Iris pigment epithelial cell (primary cell): ENCODE measurements at places on chromosomes 12 and 14.

DNA sequence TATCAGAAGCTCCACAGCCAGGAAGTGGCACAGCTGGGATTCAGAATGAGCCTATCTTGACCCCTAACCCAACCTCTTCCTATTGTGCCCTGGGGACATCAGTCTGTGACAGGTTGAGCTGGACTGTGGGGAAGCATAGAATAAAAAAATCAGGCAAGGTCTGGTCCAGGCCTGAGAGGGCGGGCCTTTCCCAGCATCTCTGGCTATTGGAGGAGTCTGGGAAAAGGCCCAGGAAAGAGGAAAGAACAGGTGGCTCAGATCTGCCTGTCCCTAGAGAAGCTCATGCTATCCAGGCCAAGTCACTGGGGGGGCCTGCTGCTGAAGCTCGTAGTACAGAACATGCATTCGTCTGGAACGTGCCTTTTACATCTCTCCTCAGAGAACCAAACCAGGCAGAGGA, 100.5 kb downstream of the PPM1H start:
- no peak for DNase-seq

GRCh38 chr12:46546634-46547273, 174.2 kb upstream of the SLC38A2 start:
- DNase-seq = peak; percentile 81

DNA sequence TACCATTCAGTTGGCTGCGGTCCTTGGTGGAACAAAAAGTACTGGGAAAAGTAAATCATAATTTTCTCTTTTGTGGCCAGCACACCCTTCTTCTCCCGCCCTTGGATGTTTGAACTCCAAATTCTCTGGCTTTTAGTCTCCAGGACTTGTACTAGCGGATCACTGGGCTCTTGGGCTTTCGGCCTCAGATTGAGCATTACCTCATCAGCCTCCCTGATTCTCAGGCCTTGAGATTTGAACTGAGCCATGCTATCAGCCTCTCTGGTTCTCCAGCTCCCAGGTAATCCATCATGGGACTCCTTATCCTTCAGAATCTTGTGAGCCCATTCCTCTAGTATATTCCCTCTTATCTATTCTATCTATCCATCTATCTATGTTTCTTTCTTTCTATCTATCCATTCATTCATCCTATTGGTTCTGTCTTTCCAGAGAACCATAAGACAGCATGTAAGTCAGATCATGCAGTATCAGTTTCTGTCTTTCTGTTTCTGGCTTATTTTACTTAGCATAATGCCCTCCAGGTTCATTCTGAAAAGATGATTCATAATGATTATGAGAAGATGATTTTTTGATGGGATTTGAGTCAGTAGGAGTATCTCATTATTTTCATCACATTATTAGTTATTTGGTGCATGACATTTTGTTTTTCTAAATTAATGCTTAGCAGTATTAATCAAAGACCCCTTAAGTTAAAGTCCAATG, 814.9 kb downstream of the LRFN5 start:
- DNase-seq = no peak

GRCh38 chr12:128077211-128077916, 189.6 kb upstream of the TMEM132C start:
- no peak for DNase-seq

- no peak for DNase-seq
Measured at GRCh38 chr12:81203671-81204204, 125.9 kb downstream of the ACSS3 start.

GRCh38 chr14:55389330-55389729, 22.3 kb downstream of the ATG14 start:
- DNase-seq = peak; percentile 90

GRCh38 chr14:51600658-51601057, 51.1 kb upstream of the FRMD6 start:
- no peak for DNase-seq

DNA sequence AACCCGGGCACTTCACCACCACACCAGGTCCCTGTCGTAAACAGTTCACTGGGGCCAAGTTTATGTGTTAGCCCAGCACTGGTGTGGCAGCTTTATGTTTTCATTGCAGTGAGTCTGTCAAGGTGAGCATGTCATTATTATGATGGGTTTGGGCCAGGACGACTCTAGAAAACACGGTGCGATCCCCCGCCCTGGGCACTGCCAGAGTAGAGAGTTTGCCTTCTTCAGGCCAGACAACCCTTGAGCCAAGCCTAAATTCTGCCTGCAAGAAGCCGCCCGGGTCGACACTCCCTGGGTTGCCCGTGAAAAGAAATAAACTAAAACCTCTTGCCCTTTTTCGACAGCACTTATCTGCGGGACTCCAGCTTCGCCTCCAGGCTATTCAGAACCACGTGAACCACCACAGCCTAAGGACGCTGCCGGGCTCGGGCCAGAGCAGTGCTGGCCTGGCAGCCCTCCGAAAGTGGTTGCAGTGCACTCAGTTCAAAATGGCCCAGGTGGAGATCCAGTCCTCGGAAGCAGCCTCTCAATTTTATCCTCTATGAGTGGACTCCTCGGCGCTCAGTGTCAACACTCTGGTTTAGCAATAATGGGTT, 81.8 kb downstream of the PRIMA1 start:
- DNase-seq = no peak

DNA sequence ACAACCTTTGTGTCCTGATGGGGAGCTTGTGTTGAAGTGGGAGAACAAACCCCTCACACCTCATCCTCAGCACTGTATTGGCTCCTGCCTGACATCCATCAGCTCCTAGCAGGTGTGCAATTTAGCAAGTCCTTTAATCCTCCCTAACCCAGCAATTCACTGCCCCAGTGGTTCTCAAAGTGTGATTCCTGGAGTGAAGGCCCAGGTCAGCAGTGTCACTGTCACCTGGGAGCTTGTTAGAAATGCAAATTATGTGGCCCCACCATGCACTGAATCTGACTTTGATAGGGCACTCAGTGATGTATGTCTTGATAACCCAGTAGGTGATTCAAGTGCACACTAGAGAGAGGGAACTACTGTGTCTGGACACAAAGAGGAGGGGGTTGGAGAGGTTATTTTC, 133.6 kb downstream of the FGD4 start:
- no peak for DNase-seq

DNA sequence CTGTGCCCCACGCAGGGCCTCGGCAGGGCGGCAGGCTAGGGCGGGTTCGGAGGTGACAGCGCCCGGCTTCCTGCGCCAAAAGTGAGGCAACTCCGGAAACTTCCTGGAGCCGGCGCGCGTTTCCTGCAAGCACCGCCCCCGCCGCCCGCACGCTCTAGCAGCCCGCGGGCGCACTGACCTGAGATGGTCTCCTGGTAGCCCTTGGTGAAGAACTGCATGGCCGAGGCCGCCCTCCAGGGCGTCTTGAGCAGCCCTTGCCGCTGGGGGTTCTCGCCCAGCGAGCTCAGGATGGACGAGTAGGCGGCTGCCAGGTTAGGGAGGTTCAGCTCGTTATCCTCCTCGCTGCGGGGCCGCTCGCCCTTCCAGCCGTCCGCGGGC, 494 bp downstream of the GCH1 start:
- peak; percentile 61 for DNase-seq

DNA sequence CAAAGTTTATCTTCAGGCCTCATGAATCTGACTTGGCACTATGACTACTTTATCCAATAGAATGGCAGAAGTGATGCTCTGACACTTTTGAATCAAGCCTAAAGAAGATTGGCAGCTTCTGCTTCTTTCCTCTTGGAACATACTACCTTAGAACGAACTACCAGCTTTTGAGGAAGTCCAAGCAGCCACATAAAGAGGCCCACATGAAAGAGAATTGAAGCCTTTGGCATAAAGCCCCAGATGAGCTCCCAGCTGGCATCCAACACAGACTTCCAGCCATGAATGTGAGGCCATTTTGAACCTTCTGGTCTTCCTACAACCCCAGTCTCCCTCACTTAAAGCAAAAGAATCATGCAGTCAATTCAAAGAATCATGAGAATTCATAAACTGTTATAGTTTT, 65.8 kb downstream of the EEA1 start:
- no peak for DNase-seq

GRCh38 chr14:77889971-77890442, 90.1 kb downstream of the ADCK1 start:
- peak; percentile 90 for DNase-seq

DNA sequence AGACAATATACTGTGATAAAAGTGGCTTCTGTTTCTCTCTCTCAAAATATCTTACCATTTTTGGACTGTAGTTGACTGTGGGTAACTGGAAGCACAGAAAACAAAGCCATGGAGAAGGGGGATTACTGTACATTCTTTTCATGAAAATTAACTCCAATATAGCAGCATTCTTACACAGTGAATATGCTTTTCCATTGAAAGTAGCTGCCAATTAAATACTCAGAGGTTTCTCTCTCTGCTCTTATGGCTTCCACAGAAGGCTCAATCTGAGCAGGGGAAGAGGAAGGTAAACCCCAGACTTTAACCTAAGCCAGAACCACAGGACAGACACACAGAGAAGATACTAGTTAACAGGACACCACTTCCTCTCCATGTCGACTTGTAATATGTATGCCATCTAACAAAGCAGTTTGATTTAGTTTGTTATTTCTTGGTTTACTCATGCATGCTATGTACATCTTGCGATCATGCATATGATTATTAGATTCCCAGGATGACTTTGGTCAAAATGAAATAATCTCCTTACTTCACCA, 150.2 kb downstream of the SSPN start:
- peak; percentile 46 for DNase-seq

DNA sequence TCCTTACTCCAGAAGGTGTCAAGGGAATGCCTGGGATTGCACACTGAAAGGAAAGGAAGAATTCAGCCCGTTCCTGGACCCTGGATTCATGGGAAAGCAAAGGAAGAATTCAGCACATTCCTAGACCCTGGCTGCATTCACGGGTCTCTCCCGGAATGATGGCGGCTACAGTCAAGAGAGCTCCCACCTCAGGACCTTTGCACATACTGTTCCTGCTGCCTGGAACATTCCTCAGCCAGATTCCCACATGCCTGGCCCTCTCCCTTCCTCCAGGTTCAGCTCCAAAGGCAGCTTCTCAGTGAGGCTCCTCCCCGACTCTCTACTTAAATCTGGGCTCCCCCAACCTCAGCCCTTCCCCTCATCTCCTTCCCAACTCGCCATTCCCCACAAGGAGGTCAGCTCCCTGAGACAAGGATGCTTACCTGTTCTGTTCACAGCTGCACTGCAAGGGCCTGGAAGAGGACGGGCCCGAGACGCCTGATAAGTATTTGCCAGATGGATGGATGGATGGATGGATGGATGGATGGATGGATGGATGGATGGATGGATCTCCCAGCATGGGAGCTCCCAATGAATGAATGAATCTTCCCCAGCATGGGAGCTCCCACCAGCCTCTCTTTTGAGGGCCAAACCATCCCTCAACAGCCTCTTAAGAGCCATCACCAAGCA, 77.4 kb downstream of the NCOR2 start:
- DNase-seq = no peak

GRCh38 chr14:25837551-25837965, 760.3 kb downstream of the NOVA1 start:
- DNase-seq = no peak

- no peak for DNase-seq
Measured at GRCh38 chr14:90605430-90605829, 208.6 kb downstream of the CALM1 start.

DNA sequence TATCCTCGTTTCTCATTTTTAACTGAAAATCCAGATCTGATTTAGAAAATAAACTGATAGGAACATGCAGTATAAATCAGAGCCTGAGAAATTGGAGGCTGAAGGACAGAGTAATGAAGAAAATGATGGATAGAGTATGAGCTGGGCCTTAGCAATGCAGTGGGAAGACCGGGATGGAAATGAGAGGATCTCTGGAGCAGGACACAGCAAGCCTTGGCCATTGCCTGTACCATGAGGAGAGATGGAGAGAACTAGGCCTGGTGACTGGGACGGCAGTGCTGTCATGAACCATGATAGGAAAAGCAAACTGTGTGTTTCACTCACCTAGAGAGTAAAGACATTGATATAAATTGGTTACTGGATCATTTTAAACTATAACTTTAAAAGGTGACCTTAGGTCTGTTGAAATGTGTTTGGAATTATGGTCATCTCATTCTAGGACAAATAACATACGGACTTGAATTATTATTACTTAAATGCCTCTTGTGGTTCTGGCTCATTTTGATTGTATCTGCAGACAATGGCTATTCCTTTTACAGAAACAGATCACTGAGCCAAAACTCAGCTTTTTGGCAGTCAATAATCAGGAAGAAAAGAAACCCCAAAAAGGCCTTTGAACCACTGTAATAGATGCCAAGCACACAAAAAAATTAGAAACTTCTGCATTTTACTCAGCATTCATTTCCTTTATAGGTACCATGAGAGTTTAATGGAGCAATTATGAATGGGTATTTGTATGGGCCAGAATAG, 251.9 kb upstream of the PRKD1 start:
- DNase-seq = no peak

DNA sequence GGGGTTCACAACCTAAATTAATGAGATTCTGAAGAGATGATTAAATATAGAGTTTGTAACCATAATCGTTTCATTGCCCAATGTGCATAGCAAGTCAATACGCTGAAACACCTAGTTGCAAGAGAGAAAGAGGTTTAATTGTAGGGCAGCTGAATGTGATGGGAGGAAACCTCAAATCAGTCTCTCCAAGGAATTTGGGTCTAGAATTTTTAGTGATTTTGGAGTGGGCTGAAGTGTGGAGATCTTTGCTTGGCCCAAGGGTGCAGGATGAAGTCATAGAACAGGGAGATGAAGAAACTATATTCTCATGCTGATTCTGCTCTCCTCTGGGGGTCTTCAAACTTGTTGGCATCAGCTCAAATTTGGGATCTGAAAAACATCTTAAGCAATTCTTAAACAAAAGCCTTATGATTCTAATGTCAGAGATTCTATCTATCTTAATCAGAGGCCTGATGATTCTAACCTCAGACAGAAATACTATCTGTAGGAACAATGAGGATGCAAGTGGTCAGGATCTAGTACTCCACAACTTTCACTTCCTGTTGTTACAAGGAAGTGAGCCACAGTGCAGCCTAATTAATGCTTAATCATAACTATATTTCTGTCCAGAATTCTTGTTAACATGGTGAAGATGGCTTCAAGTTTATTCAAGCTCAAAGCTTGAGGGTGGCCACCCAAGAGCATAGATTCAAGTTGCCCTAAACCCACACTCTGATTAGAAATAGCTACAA, 80.2 kb upstream of the FUT8 start:
- DNase-seq = peak; percentile 34

DNA sequence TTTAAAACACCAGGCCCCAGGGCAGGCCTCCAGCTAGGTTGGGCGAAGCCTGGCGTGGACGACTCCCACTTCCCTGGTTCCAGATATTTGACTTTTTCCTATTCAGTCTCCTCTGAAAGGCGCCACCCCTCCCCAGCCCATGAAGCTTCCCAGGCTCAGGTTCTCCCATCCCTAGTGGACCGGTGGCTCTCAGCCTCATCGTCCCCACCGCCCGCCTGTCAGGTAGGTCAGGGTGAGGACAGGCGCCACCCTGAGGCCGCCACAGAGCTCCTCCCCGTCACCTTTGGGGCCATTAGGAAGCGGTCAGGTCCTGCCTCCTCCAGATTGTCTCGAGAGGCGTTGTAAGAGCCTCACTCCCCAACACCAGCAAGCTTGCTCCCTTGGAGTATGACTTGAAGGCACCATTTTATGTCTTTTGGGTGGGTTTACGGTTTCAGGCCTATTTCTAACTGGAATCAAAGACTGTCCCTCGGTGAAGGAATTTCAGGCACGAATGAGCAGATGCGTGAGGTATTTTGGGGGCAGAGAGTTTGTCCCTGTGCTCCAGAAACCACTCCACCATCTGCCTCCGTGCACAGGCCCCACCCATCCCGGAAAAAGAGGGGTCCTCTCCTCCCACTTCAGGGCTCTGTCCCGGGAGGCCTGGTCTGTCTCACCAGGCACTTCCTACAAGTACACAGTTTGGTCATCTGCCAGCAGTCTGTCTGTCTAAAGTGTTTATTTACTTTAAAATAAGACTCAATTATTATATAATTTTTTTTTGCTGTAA, 55.6 kb downstream of the TSPAN9 start:
- DNase-seq = peak; percentile 61

GRCh38 chr12:93777254-93777653, 100.1 kb downstream of the CRADD start:
- DNase-seq = peak; percentile 72
